ENCODE measurements at places on chromosomes 1 and 21.

DNA sequence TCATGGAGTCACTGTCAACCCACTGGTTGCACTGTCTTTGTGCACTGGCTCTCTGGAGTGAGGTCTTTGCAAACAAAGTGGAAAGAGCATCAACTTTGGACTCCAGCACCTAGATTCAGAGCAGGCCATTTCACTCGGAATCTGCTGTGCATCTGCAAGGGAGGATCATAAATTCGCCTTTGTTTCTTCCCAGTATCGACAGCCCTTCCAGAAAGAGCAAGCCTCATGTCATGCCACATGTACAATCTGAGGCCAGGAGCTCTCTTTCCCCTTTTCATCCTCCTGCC, 853 bp upstream of the PCSK9 start:
- DNase-seq: no peak

GRCh38 chr1:82901118-82901517, 1097.8 kb downstream of the TTLL7 start:
- DNase-seq: no peak

DNA sequence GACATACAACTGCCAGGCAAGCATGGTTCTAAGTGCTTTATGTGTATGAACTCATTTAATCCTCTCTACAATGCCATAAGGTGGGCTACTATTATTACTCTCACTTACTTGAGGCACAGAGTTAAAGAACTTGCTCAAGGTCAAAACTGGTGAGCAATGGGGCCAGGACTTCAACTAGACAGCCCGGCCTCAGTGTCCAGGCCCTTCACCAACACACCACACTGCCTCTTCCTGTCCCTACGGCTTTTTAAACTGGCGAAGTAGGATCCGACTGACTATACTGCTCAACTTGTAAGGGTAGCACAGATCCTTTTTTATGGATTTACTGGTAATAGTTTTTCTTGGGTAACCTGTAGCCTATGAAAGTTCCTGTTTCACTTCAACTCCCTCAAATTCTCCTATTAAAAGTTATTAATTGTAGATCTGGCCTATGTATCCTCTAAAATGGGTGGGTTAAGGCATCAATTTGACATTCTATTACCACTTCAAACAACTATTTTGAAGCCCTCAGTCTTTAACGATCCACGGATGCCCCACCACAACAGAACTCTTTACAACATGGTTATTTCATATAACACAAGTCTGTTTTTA, 4.3 kb downstream of the ERRFI1 start:
- DNase-seq: no peak

DNA sequence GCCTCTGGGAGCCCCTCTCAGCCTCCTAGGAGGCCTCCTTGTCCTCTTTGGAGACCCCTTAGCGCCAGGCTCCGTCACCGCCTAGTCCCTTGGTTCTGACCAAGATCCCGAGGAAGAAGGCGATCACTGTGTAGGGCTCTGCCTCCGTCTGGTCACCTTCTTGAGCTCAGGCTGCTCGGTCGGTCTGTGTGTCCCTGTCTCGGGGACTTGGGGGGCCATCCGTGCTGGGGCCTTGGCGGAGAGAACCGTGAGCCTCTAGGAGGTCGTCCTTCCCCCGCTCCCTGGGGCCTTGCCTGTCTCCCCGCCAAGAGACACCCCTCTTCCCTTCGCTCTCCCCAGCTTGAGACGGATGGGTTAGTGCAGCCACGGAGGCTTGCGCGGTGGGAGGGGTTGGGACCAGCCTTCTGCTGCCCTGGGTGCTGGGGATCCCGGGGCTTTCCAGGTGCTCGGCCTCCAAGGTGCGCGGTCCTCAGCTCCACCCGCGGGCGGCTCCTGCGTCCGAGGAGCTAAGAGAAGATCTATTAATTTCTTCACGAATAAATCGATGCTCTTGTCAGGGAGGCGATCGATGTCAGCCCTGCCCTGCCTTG, 701 bp upstream of the INSRR start:
- no peak for DNase-seq

DNA sequence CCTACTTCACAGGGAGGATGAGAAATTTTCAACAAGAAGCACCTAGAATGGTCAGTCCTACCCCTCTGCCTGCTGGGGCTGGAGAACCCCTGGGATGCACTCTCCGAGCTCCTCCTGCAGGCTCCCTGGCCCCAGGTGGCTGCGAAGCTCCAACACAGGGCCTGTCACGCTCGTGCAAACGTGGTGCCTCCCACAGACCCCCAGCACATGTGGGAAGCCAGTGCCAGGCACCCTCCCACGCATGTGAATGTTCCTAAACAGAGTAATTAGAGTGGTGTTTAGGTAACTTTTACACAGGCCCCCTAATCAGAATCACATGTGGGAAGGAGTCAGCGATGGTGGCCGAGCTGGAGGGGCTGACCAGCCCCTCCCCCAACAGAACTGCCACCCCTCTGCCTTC, 28.4 kb downstream of the GLIS1 start:
- no peak for DNase-seq

GRCh38 chr1:222892137-222892769, 77.4 kb downstream of the DISP1 start:
- DNase-seq: no peak
